Endodermal cell (in vitro differentiated cells): ENCODE measurements at places on chromosomes 1 and 21. TPM values are rescaled to one million over a fixed set of nuclear protein-coding genes. Genes with fewer than 3 reads are reported as not detected.

GRCh38 chr1:206582971-206583706 is 29.1 kb downstream of the EIF2D start:
- no peak overlapping the region for H3K27ac ChIP-seq
- H3K27me3 ChIP-seq, result no peaks in the 10 kb centered on the region
- no peak for DNase-seq
- no peaks in the 10 kb centered on the region for H3K4me1 ChIP-seq
- H3K36me3 ChIP-seq, result no peaks in the 10 kb centered on the region

- no peaks in the 10 kb centered on the region for H3K36me3 ChIP-seq
- no peak for DNase-seq
- H3K27me3 ChIP-seq, result no peaks in the 10 kb centered on the region
- H3K4me3 ChIP-seq, result no peak overlapping the region
- no peak overlapping the region for H3K27ac ChIP-seq
Observed at GRCh38 chr21:28437061-28437460, 555.6 kb downstream of the LTN1 start.

DNA sequence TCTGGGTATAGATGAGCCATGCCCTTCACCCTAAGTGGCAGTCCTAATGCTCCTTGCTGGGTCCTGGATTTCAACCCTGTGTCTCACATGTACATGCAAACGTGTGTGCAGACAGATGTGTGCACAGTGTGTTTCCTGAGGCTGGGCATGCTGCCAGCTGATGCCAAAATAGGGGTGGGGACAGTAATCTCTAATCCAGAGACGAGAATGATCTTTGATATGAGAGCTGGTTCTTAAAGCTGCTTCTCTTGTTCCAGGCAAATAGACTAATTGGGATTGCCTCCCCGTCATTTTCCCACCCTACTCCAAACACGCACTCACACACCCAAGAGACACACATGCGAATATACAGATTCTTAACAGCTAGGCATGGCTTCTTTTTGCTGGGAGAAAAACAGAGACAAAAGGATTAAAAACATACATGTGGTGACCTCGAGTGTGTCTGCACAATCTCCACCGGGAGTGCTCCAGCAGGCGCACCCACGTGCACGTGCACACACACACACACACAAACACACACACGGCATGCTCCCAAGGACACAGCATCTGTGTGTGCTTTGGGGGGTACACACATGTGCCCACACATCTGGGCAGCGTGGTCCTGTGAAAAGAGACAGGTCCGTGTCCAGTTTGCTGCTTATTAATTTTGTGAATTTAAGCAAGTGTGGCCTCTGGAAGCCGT is 102.1 kb upstream of the ZBTB40 start:
- no peaks in the 10 kb centered on the region for H3K36me3 ChIP-seq
- H3K27ac ChIP-seq, result peak overlapping the region; percentile 49
- no peaks in the 10 kb centered on the region for H3K27me3 ChIP-seq

DNA sequence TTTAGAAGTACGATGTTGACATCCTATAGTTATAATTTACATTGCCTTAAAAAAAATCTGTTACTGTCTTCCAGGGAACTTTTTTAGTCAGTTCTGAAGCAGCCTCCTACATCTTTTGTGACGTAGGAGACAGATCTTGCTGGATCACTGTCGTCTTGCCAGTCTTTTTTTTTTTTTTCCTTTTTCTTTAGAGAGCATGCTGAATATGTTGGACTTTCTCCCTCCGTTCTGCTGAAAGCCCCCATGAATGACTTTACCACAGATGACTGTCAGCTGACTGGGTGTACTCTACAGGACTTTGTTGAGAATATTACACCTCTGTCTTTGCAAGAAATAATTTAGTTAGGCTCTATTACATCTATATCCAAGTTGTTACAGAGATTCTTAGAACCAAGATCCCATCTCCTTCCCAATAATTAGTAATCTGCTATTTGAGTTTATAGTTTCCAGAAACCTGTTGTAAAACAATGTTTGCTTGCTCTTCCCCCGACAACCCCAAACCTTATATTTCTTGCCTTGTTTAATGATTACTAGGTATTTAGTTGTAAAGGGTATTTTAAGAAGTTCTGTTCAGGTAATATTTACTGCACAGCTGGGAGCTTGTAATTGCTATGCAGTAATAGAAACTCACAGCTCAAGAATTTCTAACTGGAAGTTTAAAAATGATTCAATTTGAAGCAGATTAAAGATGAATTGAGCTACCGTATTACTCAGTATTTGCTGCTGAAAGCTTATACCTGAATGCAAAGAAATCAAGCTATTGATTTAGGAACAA is 61.8 kb downstream of the RASAL2 start:
- H3K4me1 ChIP-seq, result no peaks in the 10 kb centered on the region
- no peaks in the 10 kb centered on the region for H3K27me3 ChIP-seq
- no peak overlapping the region for H3K4me3 ChIP-seq
- H3K36me3 ChIP-seq, result no peaks in the 10 kb centered on the region
- no peak overlapping the region for H3K27ac ChIP-seq
- no peak for DNase-seq

DNA sequence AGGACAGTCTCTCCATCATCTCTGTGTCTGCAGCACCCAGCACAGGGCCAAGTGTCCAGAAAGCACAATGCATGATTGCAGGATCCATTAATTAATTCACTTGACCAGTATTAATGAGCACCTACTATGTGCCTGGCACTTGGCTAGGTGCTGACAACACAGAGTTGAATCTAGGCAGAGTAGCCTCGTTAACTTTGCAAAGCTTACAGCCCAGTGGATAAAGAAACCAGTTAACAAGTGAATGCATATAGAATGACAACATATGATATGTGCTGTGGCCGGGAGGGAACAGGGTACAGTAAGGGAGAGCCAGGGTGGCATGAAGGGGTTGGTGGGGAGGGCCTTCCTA is 10.9 kb downstream of the SLC1A7 start:
- no peaks in the 10 kb centered on the region for H3K27me3 ChIP-seq
- no peaks in the 10 kb centered on the region for H3K4me1 ChIP-seq
- peak; percentile 12 for DNase-seq
- H3K36me3 ChIP-seq, result no peaks in the 10 kb centered on the region
- no peak overlapping the region for H3K4me3 ChIP-seq

- H3K27me3 ChIP-seq, result peaks cover 80% of the 10 kb centered on the region
- no peaks in the 10 kb centered on the region for H3K36me3 ChIP-seq
- H3K4me1 ChIP-seq, result no peaks in the 10 kb centered on the region
Observed at GRCh38 chr1:39643705-39644104, 4.3 kb upstream of the HEYL start.

- H3K4me3 ChIP-seq, result no peak overlapping the region
- H3K4me1 ChIP-seq, result peaks cover 4% of the 10 kb centered on the region
Observed at GRCh38 chr1:94863297-94863911, 43.2 kb downstream of the SLC44A3 start.

GRCh38 chr1:160768295-160768657 is 27.7 kb upstream of the LY9 start:
- no peaks in the 10 kb centered on the region for H3K4me1 ChIP-seq
- H3K27me3 ChIP-seq, result no peaks in the 10 kb centered on the region
- DNase-seq, result peak; percentile 86
- no peak overlapping the region for H3K27ac ChIP-seq
- H3K4me3 ChIP-seq, result no peak overlapping the region
- H3K36me3 ChIP-seq, result no peaks in the 10 kb centered on the region

GRCh38 chr1:19087017-19087736 is 122.9 kb downstream of the UBR4 start:
- no peaks in the 10 kb centered on the region for H3K27me3 ChIP-seq
- peaks cover 98% of the 10 kb centered on the region for H3K36me3 ChIP-seq
- H3K27ac ChIP-seq, result peak overlapping the region; percentile 4
- H3K4me1 ChIP-seq, result no peaks in the 10 kb centered on the region

DNA sequence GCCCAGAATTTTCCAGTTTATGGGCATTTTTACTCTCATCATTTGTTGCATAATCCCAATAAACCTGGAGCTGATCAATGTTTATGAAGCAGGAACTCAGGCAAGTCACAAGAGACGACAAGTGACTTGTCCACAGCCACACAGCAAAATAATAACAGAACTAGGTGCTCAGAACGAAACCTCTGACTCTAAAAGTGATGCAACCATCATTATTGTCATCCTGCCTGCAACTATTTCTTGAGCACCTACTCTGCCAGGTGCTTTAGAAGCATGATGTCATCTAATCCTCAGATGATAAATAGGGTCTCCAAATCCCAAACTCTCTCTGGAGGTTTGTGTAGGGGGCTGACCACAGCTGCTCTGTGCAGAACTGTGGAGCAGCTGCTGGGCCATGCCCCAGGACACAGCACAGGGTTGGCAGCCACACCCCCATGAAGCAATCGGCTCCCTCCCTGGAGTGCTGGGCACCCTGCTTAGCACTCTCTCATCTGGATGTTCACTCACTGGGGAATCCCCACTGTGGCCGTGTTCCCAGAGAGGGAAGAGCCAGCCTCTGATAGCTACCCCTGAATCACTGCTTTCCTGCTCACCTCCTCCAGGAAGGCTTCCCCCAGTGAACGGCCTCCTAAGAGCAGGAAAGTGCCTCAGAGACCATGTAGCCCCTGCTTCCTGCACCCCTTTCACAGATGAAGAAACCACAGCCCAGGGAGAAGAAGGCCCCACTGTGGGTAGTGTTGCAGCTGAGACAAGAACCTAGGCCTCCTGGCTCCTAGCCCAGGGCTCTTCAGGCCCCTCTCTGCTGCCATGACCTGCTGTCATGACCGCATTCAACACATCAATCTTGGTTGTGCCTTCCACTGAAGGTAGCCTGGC is 2.1 kb downstream of the TTC22 start:
- H3K4me3 ChIP-seq, result no peak overlapping the region
- no peaks in the 10 kb centered on the region for H3K4me1 ChIP-seq
- no peak overlapping the region for H3K27ac ChIP-seq
- peaks cover 21% of the 10 kb centered on the region for H3K27me3 ChIP-seq
- no peak for DNase-seq

- no peak for DNase-seq
- H3K4me3 ChIP-seq, result no peak overlapping the region
- no peak overlapping the region for H3K27ac ChIP-seq
- no peaks in the 10 kb centered on the region for H3K36me3 ChIP-seq
Observed at GRCh38 chr1:85295654-85296053, 19.2 kb upstream of the BCL10 start.

DNA sequence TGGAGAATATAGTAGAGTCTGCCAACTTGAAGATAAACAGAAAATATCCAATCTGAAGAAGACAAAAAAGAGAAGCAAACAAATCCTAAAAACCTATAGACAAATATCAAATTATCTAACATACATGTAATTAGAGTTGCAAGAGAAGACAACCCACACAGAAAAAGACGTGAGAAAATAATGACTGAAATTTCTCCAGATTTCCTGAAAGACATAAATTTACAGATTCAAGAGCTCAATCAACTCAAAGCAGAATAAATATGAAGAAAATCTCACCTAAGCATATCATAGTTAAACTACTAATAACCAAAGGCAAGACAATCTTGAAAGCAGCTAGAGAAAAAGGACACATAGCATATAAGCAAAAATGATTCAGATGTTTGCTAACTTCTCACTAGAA is 261.2 kb upstream of the NFIA start:
- no peak for DNase-seq
- no peaks in the 10 kb centered on the region for H3K36me3 ChIP-seq
- H3K4me1 ChIP-seq, result no peaks in the 10 kb centered on the region

- H3K27me3 ChIP-seq, result no peaks in the 10 kb centered on the region
- H3K36me3 ChIP-seq, result peaks cover 47% of the 10 kb centered on the region
- peak; percentile 81 for DNase-seq
Observed at GRCh38 chr1:32180186-32181060, 948 bp downstream of the TXLNA start.

DNA sequence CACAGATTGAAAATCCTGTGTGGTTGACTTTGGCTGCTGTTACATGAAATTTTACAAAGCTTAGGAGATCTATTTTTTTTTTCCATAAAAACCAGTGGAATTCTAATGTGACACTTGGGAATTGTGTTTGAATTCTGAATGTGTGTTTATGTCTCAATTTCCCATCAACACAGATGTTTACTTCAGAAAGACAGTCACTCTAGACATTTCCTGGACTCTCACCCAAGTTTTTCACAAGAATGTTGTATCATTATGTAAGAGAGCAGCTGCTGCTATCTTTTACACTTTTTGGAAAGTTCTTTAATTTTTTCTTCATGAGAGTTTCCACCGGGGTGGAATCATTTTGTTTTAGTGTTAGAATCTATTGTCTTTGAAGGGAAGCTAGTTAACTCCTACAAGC is 210.1 kb downstream of the GIPC2 start:
- no peak overlapping the region for H3K27ac ChIP-seq
- H3K4me3 ChIP-seq, result no peak overlapping the region
- no peak for DNase-seq
- peaks cover 96% of the 10 kb centered on the region for H3K27me3 ChIP-seq
- H3K4me1 ChIP-seq, result no peaks in the 10 kb centered on the region

DNA sequence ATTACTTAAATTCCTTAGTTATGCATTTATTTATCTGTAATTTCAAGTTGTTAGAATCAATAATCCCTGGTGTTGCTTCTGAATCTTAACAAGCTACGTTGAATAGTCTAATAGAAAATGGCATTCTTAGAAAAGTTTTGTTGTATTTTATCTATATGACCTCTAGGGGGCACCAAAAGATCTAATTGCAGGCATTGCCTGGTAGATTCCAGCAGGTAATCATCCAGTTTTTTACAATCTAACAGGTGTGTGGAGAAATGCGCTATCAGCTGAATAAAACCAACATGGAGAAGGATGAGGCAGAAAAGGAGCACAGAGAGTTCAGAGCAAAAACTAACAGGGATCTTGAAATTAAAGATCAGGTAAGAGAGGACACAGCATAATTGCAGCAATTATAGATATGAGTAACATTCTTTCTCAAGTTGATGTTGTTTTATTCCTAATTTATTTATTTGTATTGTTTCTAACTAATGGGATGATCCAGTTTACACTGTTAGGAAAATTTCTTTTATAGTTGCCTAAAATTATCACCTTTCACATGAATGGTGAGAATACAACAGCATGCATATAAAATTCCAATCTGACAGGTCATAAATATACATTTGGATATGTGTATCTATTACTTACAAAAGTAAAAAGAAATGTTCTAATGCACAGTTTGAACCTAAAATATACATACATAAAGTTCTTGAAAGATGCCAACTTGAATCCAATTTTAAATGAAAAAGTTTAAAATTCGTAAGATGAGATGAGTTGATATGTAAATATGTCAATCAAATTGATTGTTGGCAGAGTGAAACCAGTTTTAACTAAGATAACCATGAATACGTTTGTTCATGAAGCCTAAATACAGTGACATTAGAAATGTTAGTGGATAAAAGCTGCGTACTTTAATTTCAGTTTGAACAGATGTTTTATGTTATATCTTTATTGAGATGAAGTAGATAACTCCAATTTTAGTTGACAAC is 88.4 kb downstream of the SDCCAG8 start:
- H3K4me3 ChIP-seq, result no peak overlapping the region
- H3K36me3 ChIP-seq, result no peaks in the 10 kb centered on the region
- no peaks in the 10 kb centered on the region for H3K27me3 ChIP-seq
- H3K4me1 ChIP-seq, result no peaks in the 10 kb centered on the region
- no peak for DNase-seq

- peak overlapping the region; percentile 82 for H3K4me3 ChIP-seq
- H3K4me1 ChIP-seq, result peaks cover 9% of the 10 kb centered on the region
- peaks cover 20% of the 10 kb centered on the region for H3K27me3 ChIP-seq
Observed at GRCh38 chr1:202645097-202645476, 65.2 kb downstream of the SYT2 start.

GRCh38 chr21:45445369-45445768 is 40.4 kb downstream of the COL18A1 start:
- no peak overlapping the region for H3K4me3 ChIP-seq
- no peak overlapping the region for H3K27ac ChIP-seq
- peaks cover 47% of the 10 kb centered on the region for H3K36me3 ChIP-seq

- DNase-seq, result no peak
- peaks cover 9% of the 10 kb centered on the region for H3K27me3 ChIP-seq
- no peak overlapping the region for H3K4me3 ChIP-seq
Observed at GRCh38 chr1:107990606-107991005, 25.6 kb upstream of the VAV3 start.

The PYHIN1 gene
- total RNA-seq, result not detected in 3 replicates

The OR2T33 gene
- 0.36 TPM in 1 of 3 replicates, not detected in the others for total RNA-seq

The PDC gene
- total RNA-seq, result not detected in 3 replicates

The AMY2A gene
- not detected in 2 replicates for total RNA-seq

The ZYG11A gene
- total RNA-seq, result 0.96 to 3.2 TPM (median 2.9 TPM) in 3 replicates

The TNFSF4 gene
- total RNA-seq, result 2.5 and 3.3 TPM in 2 replicates

The RGS4 gene
- 0.21 to 0.51 TPM in 2 of 3 replicates, not detected in the other for total RNA-seq

The FCGR3B gene
- total RNA-seq, result not detected in 3 replicates
